ENCODE measurements at places on chromosomes 4 and X. TPM values are rescaled to one million over a fixed set of nuclear protein-coding genes. Genes with fewer than 3 reads are reported as not detected.

- no peak for DNase-seq
- H3K27ac ChIP-seq: no peak overlapping the region
- no peak overlapping the region for H3K4me3 ChIP-seq
- H3K4me1 ChIP-seq: peaks cover 15% of the 10 kb centered on the region
Measured at GRCh38 chr4:140133576-140133975, 20.4 kb downstream of the MAML3 start.

DNA sequence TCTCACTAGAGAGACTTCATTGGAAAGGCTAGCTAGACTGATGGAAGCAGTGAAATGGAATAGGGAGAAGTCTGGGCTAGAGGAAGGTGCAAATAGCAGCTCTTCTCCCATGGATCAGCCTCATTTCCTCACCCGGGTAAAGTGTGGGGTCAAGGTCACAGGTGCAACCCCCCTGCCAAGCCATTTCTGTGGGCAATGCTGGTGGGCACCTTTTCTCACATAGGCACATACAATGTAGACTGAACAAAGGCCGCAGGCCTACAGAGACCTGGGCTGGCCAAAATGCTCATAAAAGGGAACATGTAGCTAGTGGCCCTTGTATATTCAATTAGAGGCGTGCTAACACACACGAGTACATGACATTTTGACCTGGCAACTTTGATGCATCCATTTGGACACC lies 71.5 kb upstream of the EFNB1 start:
- no peak overlapping the region for H3K27ac ChIP-seq
- no peak overlapping the region for H3K4me3 ChIP-seq
- no peak for DNase-seq
- H3K4me1 ChIP-seq: no peaks in the 10 kb centered on the region

- no peaks in the 10 kb centered on the region for H3K4me1 ChIP-seq
- no peak for DNase-seq
- no peak overlapping the region for H3K4me3 ChIP-seq
- no peak overlapping the region for H3K27ac ChIP-seq
Measured at GRCh38 chr4:60737858-60738257, 462.3 kb upstream of the ADGRL3 start.

The BTK gene
- 0.09 TPM for total RNA-seq

GRCh38 chr4:40003986-40004385 lies 26.3 kb upstream of the PDS5A start:
- H3K36me3 ChIP-seq: no peaks in the 10 kb centered on the region
- no peak for DNase-seq
- H3K4me1 ChIP-seq: no peaks in the 10 kb centered on the region
- no peak overlapping the region for H3K27ac ChIP-seq

GRCh38 chr4:165505958-165506837 lies 127.4 kb downstream of the CPE start:
- H3K36me3 ChIP-seq: no peaks in the 10 kb centered on the region
- H3K4me1 ChIP-seq: no peaks in the 10 kb centered on the region
- H3K27ac ChIP-seq: no peak overlapping the region
- H3K4me3 ChIP-seq: no peak overlapping the region
